Hematopoietic multipotent progenitor cell (in vitro differentiated cells): ENCODE measurements at places on chromosomes 5 and 9. TPM values are rescaled to one million over a fixed set of nuclear protein-coding genes. Genes with fewer than 3 reads are reported as not detected.

Gene PRRT1B
- total RNA-seq, result not detected

Gene PCDHGB2
- total RNA-seq, result 2.4 TPM

- no peak for DNase-seq
These were observed 12.2 kb downstream of the IL9 start for GRCh38 chr5:135883441-135883840.

- DNase-seq, result peak; percentile 57
These were observed 423.0 kb downstream of the DIRAS2 start for GRCh38 chr9:90219548-90220118.

GRCh38 chr5:118996098-118996497 lies 7.8 kb upstream of the DTWD2 start:
- DNase-seq, result peak; percentile 22

GRCh38 chr9:137807721-137808703 lies 69.6 kb upstream of the CACNA1B start:
- DNase-seq, result no peak

DNA sequence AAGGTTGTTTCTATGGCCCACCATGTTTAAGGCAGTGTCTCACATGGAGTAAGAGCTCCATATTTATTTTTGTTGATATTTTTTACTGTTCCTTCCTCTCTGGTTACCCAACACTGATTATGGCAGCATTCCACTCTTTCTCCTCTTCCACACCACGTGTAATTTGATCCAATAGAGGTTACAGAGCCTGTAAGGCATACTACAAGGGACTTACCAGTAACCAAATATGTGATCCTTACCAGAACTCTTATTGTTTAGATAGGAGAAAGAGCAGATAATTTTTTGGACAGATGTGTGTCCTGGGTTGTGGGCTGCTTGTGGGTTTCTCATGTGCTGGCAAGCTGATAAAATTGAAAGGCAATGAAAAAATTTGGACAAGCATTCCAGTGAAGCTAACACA lies 261.3 kb downstream of the TMEM167A start:
- DNase-seq, result no peak

GRCh38 chr5:134949316-134949715 lies 18.4 kb upstream of the CATSPER3 start:
- DNase-seq, result no peak
